C1 segment of cervical spinal cord (tissue), 14 donors: ENCODE measurements at places on chromosomes 4 and X.

DNA sequence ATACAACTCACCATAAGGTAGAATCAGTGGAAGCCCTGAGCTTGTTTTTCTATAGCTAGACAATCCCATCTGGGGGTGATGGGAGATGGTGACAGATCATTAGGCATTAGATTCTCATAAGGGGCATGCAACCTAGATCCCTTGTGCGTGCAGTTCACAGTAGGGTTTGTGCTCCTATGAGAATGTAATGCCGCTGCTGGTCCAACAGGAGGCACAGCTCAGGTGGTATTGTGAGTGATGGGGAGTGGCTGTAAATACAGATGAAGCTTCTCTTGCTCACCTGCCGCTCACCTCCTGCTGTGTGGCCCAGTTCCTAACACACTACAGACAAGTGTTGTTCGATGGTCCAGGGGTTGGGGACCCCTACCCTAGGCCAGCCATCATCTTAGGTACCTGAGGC, 5.9 kb upstream of the GATB start:
- no peak for DNase-seq

- no peak for DNase-seq
Measured at GRCh38 chrX:132505116-132505515, 16.3 kb upstream of the MBNL3 start.

GRCh38 chr4:129905256-129905655, 809.3 kb downstream of the C4orf33 start:
- DNase-seq, result no peak

GRCh38 chr4:183478926-183479325, 25.9 kb upstream of the ING2 start:
- DNase-seq, result no peak

- no peak for DNase-seq
Measured at GRCh38 chr4:143618811-143619210, 81.7 kb downstream of the FREM3 start.

GRCh38 chr4:31923634-31924033, 1203.5 kb downstream of the PCDH7 start:
- no peak for DNase-seq

DNA sequence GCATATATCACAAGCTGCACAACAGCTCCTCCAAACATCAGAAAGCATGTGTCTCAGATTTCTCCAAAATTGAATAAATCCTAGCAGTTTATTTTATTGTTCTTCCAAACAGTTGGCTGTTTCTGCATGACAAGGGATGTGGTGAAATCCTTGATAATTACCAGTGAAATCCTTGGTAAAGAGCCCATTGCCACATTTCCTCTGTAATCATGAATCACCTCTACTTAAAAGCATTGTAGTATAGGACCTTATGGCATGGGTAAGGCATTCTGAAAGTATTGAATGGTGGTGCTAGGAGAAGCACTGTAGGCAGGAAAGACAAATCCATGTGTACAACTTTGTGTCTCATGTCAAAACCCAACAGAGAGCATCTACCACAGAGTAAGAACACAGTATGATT, 135.8 kb upstream of the NDST3 start:
- no peak for DNase-seq

DNA sequence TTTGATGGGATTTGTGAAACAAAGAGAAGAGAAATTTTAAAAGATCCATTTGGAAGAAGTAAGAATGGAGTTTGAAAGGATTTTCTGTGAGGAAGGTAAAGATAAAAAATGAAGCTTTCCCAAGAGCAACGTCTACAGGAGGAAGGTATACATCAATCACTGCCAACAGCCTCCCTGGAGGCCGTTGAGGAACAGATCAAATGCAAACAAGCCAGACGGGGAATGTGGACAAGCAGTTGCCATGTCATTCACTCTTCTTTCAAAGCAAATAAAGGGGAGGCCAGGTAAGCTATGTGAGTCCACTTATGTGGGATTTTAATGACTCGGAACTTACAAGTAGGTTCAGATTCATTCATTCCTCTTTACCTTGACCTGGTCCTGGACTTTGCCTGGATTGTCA, 1020.5 kb upstream of the AGA start:
- DNase-seq, result no peak

- no peak for DNase-seq
Measured at GRCh38 chr4:38099908-38100407, 139.8 kb downstream of the PTTG2 start.

DNA sequence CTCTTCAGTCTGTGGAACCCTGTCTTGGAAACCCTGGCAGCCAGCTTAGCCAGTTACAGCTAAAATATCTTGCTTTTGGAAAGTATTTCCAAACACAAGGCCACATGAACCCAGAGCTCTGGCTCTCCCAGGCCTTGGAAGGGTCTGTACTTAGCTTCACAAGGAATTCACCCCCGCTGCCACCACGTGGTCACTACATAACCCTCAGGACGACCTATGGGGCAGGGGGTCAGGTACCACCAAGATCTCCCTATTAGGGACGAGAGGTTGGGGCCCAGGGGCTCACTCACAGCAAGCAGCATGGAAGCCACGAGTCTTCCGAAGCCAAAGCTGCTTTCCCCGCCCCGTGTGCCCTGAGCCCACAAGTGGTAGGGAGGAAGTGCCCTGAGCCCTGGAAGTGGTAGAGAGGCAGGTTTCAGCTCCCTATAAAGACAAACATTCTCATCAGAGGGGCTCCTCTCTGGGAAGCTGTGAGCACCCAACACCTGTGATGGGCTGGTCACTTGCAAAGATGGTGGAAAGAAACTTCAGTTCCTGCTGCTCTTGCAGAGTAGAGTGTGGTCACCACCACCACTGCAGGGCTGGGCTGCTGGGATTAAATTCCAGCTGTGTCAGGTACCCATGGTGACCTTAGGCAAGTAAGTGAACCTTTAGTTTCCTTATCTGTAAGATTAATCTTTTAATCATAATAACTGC, 4.7 kb upstream of the JAKMIP1 start:
- DNase-seq, result no peak

GRCh38 chr4:3615386-3616286, 83.4 kb upstream of the LRPAP1 start:
- DNase-seq, result no peak

- DNase-seq, result no peak
Measured at GRCh38 chr4:176784816-176785215, 7.9 kb downstream of the VEGFC start.

DNA sequence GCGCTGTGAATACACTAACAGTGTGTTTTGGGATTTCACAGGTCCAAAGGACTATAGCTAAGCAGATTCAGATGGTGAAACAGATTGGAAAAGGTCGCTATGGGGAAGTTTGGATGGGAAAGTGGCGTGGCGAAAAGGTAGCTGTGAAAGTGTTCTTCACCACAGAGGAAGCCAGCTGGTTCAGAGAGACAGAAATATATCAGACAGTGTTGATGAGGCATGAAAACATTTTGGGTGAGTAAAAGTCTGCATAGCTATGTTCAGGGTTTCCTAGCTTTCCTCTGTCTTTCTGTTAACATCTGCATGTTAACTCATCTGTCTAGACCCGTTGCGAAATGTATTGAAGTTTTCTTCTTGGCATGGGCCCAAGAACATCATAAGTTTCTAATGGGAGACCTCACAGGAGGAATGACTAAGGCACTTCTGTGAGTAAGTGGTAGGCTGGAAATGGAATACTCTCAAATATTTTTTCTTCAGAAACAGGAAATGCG, 372.1 kb downstream of the BMPR1B start:
- DNase-seq, result no peak

DNA sequence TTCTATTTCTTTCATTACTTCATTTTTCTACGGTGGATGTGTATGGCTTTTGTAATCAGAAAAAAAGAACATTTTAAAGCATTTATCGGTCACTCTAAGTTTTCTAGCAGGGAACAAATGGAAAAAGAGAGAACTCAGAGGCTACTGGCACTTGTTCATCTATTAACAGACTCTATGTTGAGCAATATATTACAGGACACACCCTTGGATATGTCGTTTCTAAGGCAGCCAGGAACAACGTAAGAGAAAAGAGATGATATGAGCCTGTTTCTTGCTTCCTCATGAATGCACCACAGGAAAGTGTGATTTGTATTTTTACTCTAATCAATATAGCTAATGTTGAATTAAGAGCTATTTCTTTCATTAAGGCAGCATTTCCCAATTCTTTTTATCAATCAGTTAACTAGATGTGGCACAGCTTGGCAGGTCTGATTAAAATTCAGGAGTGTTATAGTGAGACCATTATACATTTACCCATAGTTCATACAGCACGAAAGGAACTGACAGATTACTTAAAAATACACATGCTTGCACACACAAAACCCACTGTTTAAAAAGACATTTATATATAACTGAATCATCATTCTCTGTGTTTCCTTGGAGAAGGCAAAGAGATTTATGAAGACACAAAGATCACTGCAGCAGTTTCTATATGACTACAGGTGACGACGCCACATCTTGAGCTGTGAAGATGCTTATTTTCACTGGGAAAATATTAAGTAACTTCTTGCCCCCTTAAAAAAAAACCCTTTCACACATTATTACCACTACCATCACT, 13.0 kb downstream of the RAB9B start:
- no peak for DNase-seq

GRCh38 chr4:1345903-1346780, 866 bp upstream of the UVSSA start:
- peak; percentile 46 for DNase-seq

GRCh38 chr4:150569384-150569987, 12.5 kb upstream of the MAB21L2 start:
- DNase-seq, result no peak

DNA sequence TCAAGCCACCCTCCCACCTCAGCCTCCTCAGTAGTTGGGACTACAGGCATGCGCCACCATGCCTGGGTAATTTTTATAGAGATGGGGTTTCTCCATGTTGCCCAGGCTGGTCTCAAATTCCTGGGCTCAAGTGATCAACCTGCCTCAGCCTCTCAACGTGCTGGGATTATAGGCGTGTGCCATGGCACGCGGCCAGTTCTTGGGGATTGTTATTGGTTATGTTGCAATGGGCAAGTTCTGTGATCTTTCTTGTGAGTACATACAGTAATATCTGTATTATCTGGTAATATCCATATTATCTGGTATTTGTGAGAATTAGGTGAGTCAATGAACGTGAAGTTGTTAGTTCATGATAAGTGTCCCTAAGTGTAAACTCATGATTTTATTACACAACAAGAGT, 90.3 kb upstream of the TBL1X start:
- no peak for DNase-seq

GRCh38 chr4:158605393-158605792, 66.3 kb downstream of the C4orf46 start:
- DNase-seq, result no peak

DNA sequence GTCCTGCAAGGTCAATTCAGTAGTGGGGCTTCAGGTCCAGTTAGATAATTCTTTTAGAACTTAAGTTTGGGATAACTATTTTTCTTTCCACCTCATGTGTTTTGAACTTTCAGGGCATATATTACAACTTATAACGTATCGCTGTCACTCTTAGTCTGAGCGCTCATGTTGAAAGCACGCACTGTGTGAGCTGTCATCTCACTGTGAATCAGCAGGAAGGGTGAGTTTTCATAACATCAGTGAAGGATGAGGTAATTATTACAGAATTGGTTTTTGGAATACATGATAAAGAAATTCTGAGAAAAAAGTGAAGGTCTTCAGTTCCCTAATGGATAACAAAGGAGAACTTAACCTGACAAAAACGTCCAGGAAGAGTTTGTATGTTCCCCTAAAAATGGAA, 45.1 kb upstream of the SLC4A4 start:
- no peak for DNase-seq

GRCh38 chrX:153805436-153805835, 11.0 kb downstream of the SSR4 start:
- no peak for DNase-seq

DNA sequence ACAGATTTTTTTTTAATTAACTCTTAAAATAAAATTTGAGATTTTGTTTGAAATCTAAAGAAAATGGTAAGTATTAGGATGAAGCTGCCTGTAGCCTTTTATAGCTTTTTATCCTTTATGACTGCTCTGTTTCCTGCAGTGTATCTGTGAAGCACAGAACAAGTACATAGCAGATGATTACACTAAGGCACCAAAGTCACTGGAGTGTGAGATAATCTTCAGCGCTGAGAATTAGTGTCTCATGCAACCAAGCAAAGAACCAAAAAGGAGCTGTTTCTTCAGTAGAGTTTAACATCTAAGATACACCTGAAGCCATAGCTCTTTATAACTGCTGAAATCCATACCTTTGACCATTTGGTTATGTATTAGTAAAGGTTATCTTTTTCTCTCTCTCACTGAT, 1989.8 kb upstream of the PCDH10 start:
- no peak for DNase-seq

- no peak for DNase-seq
Measured at GRCh38 chr4:182141061-182141460, 102.1 kb upstream of the TENM3 start.

DNA sequence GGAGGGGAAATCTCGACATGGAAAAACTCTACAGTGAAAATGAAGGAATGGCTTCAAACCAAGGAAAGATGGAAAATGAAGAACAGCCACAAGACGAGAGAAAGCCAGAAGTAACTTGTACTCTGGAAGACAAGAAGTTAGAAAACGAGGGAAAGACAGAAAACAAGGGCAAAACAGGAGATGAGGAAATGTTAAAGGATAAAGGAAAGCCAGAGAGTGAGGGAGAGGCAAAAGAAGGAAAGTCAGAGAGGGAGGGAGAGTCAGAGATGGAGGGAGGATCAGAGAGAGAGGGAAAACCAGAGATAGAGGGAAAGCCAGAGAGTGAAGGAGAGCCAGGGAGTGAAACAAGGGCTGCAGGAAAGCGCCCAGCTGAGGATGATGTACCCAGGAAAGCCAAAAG, 1.3 kb downstream of the TCEAL4 start:
- no peak for DNase-seq

DNA sequence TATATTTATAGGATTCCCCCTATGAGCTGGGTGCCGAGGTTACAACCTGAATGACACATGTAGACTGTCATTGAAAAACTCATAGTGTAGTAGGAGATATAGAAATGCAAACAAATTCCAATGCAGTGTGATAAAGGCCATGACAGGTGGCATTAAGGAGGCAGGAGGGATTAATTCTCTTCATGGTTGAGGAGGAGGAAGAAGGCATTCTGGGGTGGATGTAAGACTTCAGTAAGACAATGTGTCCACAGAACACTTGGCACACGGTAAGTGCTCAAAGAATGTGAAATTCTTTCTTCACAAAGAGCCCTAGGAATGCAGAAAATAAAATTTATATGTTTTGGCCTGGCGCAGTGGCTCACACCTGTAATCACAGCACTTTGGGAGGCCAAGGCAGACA, 136.5 kb downstream of the RBM47 start:
- no peak for DNase-seq

DNA sequence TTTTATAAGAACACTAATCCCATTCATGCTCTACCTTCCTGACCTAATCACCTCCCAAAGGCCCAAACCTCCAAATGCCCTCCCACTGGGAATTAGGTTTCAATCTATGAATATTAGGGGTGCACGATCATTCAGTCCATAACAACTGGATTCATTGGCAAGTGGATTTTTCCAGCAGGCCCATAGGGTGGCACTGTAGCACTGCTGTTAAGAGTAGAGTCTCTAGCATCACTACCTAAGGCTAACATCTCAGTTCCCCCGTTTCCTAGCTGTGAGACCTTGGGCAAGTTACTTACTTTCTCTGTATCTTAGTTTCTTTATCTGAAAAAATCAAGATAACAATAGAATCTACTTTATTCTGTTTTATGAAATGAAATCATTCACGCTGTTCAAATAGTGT, 315.8 kb downstream of the STIM2 start:
- no peak for DNase-seq
